ENCODE measurements at places on chromosomes 3 and 15. TPM values are rescaled to one million over a fixed set of nuclear protein-coding genes. Genes with fewer than 3 reads are reported as not detected.

MKRN2OS gene
- 0.43 TPM for polyA plus RNA-seq

GRCh38 chr3:52174896-52175295 is 20.7 kb upstream of the POC1A start:
- DNase-seq: no peak

DNA sequence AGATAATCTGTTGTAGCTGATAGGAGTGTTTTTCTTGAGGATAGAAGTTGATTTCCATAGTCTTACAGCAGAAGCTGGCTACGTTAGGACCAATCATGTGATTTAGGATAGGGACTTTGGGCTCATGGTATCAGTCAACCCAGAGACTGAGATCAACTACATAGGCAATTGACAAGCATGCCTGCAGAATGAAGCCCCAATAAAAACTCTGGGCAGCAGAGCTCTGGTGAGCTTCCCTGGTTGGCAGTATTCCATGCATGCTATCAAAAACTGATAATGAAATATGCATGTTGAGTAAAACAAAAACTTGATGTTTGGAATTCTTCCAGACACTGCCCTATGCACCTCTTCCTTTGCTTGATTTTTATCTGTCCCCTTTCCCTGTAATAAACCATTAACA is 38.0 kb downstream of the SUCNR1 start:
- DNase-seq: no peak

DNA sequence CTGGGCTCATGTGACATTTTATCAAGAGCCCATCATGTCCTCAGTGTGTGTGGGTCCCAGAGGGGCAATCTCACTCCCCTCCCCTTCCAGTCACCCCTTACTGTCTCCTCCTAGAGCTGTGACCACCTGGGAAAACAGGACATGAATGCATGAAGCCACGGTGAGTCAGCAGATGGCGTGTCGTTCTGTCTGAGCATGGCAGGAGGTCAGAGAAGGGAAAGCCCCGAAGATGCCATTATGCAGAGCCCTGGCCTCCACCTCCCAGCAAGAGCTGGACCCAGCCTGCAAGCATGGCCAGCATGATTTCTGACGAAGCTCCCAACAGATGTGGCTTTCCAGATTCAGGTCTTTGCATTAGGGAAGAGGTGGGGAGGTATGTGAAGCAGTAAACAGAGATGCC is 118.5 kb downstream of the TLE3 start:
- DNase-seq: no peak

DNA sequence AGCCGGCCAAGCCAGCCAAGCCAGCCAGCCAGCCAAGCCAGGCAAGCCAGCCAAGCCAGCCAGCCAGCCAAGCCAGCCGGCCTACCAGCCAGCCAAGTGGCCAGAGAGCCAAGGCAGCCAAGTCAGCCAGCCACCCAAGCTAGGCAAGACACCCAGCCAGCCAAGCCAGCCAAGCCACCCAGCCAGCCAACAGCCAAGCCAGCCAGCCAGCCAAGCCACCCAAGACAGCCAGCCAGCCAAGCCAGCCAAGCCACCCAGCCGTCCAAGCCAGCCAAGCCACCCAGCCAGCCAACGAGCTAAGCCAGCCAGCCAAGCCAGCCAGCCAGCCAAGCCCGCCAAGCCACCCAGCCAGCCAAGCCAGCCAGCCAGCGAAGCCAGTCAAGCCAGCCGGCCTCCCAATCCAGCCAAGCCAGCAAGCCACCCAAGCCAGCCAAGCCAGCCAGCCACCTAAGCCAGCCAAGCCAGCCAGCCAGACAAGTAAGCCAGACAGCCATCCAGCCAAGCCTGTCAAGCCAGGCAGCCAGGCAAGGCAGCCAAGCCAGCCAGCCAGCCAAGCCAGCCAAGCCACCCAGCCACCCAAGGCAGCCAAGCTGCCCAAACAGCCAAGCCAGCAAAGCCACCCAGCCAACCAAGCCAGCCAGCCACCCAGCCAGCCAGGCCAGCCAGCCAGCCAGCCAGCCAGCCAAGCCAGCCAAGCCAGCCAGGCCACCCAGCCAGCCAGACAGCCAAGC is 200.5 kb downstream of the GOLGA6L6 start:
- DNase-seq: no peak
